ENCODE measurements at places on chromosomes 5 and 9.

- peak; percentile 95 for DNase-seq
These were observed at the start of gene NUDCD2 for GRCh38 chr5:163459819-163460561. NUDCD2 (minus strand) TSS chr5:163460102; CDS start chr5:163460050, 52 bp downstream.

GRCh38 chr9:110179734-110180133 is 28.2 kb downstream of the C9orf152 start:
- DNase-seq: no peak

DNA sequence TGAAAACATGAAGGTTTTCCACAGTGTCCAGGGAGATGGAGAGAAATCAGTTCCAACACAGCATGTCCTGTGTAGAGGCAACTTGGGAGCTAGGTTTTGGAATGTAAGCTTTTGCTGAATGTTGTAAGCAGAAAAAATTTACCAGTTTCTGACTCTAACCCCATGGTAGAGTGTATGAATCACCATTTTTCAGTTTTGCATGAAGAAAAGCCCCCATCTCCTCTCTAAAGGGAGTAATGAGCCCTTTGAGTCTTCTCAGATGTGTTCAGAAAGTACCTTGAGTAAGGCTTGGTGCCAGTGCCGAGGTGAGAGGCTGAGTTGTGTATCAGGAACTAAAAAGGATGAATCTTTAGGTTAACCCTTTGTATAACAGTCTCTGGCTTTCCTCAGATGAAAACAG is 96.2 kb downstream of the ADRB2 start:
- peak; percentile 6 for DNase-seq

- DNase-seq: no peak
These were observed 33.7 kb downstream of the TRIO start for GRCh38 chr5:14176888-14177287.

- no peak for DNase-seq
These were observed 113.8 kb downstream of the MELK start for GRCh38 chr9:36686471-36686870.

GRCh38 chr5:175548626-175549311 is 70.4 kb downstream of the SFXN1 start:
- no peak for DNase-seq

GRCh38 chr9:99820685-99821395 is 845 bp upstream of the NR4A3 start:
- DNase-seq: peak; percentile 66

All from stimulated activated CD4-positive, alpha-beta T cell treated with anti-CD3 and anti-CD28 coated beads, Interleukin-4, amount 100 ng/mL, for 24 hours (primary cell).